ENCODE measurements at places on chromosomes 12 and 14. TPM values are rescaled to one million over a fixed set of nuclear protein-coding genes. Genes with fewer than 3 reads are reported as not detected.

The SELPLG gene
- 1.5 TPM for total RNA-seq

The PLEKHG7 gene
- total RNA-seq = not detected

The HOXC4 gene
- 0.16 TPM for total RNA-seq

The CACNA2D4 gene
- 0.16 TPM for total RNA-seq

The PHETA1 gene
- total RNA-seq = 5.8 TPM

The CATSPERB gene
- not detected for total RNA-seq

The MYL2 gene
- not detected for total RNA-seq

The BMP4 gene
- total RNA-seq = 7.6 TPM

The NKX2-8 gene
- not detected for total RNA-seq

The POTEM gene
- not detected for total RNA-seq

The DEGS2 gene
- total RNA-seq = 0.16 TPM

The FBLN5 gene
- 15.9 TPM for total RNA-seq

The ETFBKMT gene
- total RNA-seq = 3.9 TPM

The PA2G4 gene
- total RNA-seq = 108 TPM

The PPHLN1 gene
- total RNA-seq = 75.0 TPM

The KRT77 gene
- total RNA-seq = not detected

The EXOC3L4 gene
- total RNA-seq = 0.32 TPM
